ENCODE measurements at places on chromosomes 1 and 21.
A peak's percentile ranks its signal among the peaks of the same experiment; 100 is the strongest.

DNA sequence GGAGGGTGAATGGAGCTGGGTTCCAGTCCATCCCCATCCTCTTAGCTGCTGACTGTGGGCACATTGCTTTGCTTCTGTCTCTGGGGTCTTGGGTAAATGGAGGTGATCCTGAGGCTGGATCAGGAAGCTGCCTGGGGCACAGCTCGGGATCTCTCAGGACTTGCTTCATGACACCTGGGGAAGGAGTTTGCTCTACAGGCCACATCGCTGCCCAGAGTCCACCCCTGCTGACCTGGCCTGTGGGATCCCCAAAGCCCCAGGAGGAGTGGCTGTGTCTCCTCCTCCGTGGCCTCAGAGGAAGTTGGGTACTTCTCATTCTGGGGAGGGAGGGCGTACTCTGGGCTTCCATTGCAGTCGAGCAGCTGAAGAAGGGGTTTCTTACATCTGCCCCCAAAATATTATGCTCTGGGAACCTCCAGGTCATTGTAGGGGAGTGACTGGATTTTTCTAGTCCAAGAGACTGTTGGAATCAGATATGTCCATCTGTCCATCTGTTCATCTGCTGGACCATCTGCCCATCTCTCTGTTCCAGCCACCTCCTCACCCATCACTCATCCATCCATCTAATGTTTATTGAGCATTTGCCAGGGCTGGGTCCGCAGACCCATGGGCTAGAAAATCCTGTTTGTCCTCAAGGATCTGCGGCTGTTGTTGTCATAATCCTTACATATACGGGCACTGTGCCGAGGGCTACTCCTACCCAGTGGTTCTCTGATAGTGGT, 45.9 kb downstream of the ARHGEF10L start:
- DNase-seq = no peak
- peaks cover 27% of the 10 kb centered on the region for H3K4me1 ChIP-seq
- H3K36me3 ChIP-seq = no peaks in the 10 kb centered on the region

- DNase-seq = no peak
- no peak overlapping the region for H3K27ac ChIP-seq
- no peaks in the 10 kb centered on the region for H3K36me3 ChIP-seq
- no peaks in the 10 kb centered on the region for H3K4me1 ChIP-seq
Observed at GRCh38 chr1:31886866-31887265, 51.3 kb downstream of the PTP4A2 start.

GRCh38 chr1:84800090-84801073, 92.6 kb downstream of the LPAR3 start:
- no peak overlapping the region for H3K4me3 ChIP-seq
- peaks cover 19% of the 10 kb centered on the region for H3K27me3 ChIP-seq
- H3K36me3 ChIP-seq = no peaks in the 10 kb centered on the region
- no peak overlapping the region for H3K27ac ChIP-seq
- H3K4me1 ChIP-seq = no peaks in the 10 kb centered on the region
- no peak for DNase-seq

DNA sequence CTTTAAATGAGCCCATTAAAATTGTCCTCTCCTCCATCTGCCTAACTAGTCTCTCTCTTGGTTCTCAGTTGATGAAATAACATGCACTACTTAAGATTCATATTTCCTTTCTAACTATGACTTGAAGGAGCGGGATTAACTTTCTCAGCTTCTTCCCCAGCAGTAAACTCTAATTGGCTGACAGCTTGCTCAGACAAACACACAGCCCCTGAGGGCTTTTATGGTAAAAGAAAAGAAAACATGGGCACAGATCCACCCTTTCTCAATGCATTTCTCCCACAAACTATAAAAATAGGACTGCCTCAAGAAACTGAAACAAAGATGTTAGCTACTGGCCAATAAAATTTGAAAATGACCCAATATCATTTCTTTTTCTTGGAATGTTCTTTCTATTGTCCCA, 703.1 kb downstream of the ADGRL2 start:
- DNase-seq = no peak
- no peaks in the 10 kb centered on the region for H3K36me3 ChIP-seq
- no peak overlapping the region for H3K4me3 ChIP-seq
- no peak overlapping the region for H3K27ac ChIP-seq
- no peaks in the 10 kb centered on the region for H3K4me1 ChIP-seq

- no peaks in the 10 kb centered on the region for H3K4me1 ChIP-seq
- no peaks in the 10 kb centered on the region for H3K27me3 ChIP-seq
- H3K36me3 ChIP-seq = no peaks in the 10 kb centered on the region
- no peak overlapping the region for H3K27ac ChIP-seq
- H3K4me3 ChIP-seq = no peak overlapping the region
Observed at GRCh38 chr1:89538361-89538760, 13.7 kb downstream of the LRRC8B start.

DNA sequence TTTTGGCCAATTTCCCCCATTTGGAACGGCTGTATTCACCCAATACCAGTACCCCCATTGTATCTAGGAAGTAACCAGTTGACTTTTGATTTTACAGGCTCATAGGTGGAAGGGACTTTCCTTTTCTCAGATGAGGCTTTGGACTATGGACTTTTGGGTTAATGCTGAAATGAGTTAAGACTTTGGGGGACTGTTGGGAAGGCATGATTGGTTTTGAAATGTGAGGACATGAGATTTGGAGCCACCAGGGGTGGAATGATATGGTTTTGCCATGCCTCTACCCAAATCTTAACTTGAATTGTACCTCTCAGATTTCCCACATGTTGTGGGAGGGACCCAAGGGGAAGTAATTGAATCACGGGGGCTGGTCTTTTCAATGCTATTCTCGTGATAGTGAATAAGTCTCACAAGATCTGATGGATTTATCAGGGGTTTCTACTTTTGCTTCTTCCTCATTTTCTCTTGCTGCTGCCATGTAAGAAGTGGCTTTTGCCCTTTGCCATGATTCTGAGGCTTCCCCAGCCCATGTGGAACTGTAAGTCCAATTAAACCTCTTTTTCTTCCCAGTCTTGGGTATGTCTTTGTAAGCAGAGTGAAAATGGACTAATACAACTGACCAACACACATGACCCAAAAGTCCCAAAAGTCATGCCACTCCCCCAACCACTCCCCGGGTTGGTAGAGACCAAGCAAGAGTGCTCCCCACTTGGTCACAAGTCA, 35.4 kb upstream of the ZNF496 start:
- no peaks in the 10 kb centered on the region for H3K36me3 ChIP-seq
- no peak overlapping the region for H3K4me3 ChIP-seq
- no peak for DNase-seq
- H3K4me1 ChIP-seq = no peaks in the 10 kb centered on the region

DNA sequence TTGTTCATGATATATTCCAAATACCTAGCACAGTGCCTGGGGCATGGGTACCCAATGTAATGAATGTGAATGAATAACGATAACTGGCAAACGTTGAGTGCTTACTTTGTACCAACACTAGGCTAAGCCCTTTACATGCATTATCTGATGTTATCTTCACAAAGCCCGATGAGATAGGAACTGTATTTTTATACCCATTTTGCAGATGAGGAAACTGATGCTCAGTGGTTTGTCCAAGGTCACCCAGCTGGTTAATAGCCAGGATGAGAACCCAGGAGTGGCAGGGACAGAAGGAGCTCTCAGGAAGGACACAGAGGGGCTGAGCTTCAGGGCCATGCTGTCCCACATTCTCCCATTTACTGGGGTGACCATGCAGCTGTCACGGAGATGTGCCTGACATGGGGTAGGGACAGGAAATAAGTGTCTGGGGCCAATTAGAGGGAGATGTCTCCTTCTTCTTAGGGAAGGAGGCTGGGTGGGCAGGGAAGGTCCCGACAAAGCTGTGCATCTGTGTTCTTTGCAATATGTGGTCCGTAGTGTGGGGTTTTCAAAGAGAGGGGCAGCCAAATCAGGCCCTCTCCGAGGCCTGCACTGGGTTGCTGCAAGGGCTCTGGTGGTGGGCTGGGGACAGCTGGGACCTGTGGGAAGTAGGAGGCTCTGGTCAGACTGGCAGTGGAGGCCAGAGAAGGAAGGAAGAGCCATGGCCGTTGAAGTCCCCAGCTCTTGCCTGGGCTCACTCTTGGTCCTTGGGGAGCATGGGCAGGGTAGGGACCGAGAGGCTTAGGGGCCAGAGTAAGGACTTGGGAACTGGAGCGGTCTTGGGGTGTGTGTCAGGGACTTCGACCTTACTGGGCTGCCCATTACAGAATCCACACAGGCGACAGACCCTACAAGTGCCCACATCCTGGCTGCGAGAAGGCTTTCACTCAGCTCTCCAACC, 26.6 kb downstream of the A3GALT2 start:
- H3K27ac ChIP-seq = no peak overlapping the region
- no peaks in the 10 kb centered on the region for H3K27me3 ChIP-seq
- H3K4me1 ChIP-seq = 0 out of 2 replicates have a peak, but pooled peaks cover 3% of the 10 kb centered on the region
- no peak overlapping the region for H3K4me3 ChIP-seq
- no peak for DNase-seq
- no peaks in the 10 kb centered on the region for H3K36me3 ChIP-seq

DNA sequence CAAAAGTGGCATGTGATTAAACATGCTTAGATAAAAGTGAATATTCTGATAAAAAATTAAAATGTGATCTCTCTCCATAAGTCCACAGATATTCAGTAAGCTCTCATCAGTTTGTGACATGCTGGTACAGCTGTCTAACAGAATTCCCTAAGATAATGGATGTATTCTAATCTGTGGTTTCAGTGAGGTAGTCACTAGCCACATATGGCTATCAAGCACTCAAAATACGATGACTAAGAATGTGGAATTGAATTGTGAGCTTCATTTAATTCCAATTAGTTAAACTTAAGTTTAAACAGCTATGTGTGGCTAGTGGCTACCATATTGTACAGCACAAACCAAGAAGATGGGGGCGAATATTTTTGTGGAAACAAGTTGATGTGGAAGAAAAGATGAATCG, 4.1 kb upstream of the REG4 start:
- no peak overlapping the region for H3K27ac ChIP-seq
- peaks cover 14% of the 10 kb centered on the region for H3K27me3 ChIP-seq
- no peak overlapping the region for H3K4me3 ChIP-seq
- H3K4me1 ChIP-seq = no peaks in the 10 kb centered on the region
- no peak for DNase-seq
- H3K36me3 ChIP-seq = no peaks in the 10 kb centered on the region

DNA sequence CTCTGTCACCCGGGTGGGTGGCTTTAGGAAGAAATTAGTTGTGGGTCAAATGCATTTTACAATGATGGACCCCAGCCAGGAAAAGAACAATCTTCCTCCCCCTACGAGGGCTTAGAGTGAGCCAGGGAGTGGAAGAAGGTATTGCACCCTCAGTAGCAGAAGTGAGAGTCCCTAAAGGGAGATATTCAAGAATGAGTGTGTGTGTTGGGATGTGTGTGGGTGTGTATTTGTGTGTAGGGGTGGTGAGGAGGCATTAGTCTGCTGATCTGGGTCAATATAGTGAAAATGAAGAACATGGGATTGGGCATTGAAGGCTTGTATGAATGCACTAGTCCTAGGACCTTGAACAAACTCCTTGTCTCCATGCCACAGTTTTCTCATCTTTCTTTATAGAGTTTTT, 85.2 kb upstream of the RUNX1 start:
- peaks cover 7% of the 10 kb centered on the region for H3K4me1 ChIP-seq
- no peak overlapping the region for H3K27ac ChIP-seq
- H3K36me3 ChIP-seq = no peaks in the 10 kb centered on the region

DNA sequence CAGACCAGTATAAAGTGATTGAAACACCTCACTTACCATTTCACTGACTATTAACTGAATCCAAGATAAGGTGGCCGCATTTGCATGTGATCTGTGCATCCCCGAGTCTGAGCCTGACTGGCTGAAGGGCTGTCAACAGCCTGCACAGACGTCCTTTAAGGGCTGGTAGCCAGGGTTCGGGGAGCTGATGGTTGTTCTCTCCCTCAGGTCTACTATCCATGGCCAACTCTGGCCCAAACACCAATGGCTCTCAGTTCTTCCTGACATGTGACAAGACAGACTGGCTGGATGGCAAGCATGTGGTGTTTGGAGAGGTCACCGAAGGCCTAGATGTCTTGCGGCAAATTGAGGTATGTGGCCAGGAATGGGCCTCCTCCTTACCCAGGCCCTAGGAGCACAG, 14.0 kb downstream of the PPIE start:
- H3K4me1 ChIP-seq = no peaks in the 10 kb centered on the region
- peaks cover 9% of the 10 kb centered on the region for H3K36me3 ChIP-seq
- no peaks in the 10 kb centered on the region for H3K27me3 ChIP-seq
- H3K4me3 ChIP-seq = no peak overlapping the region
- no peak for DNase-seq
- no peak overlapping the region for H3K27ac ChIP-seq

DNA sequence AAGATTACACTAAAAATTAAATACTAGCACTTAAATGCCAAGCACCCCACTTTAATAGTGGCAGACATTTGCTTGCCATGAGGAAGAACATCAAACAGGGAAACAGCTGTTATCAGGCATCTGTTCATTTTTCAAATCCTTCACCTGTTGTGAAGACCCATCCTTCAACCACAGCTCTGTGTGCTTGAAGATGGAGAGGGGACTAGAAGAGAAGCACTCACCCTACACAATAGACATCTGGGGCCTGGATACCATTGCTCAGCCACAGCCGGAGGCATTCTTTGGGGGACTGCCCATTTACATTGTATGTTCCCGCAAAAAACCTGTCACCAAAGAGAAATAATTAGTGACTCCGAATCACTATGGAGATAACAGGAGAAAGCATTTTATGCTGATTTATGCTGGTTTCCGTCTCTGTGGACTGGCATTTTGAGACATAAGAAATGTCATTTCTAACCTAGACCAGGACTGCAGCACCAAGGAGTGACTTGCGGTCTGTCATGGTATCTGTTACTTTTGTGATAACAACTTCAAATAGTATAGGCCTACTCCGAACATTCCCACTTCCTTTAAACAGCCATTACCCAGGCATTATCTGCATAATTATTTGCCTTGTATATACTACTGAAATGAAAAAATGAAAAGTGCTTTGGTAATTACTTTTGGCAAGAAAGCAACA, 28.8 kb upstream of the MTF1 start:
- no peak overlapping the region for H3K4me3 ChIP-seq
- 0 out of 2 replicates have a peak, but pooled peaks cover 5% of the 10 kb centered on the region for H3K36me3 ChIP-seq
- no peaks in the 10 kb centered on the region for H3K27me3 ChIP-seq
- no peak for DNase-seq
- H3K27ac ChIP-seq = no peak overlapping the region

DNA sequence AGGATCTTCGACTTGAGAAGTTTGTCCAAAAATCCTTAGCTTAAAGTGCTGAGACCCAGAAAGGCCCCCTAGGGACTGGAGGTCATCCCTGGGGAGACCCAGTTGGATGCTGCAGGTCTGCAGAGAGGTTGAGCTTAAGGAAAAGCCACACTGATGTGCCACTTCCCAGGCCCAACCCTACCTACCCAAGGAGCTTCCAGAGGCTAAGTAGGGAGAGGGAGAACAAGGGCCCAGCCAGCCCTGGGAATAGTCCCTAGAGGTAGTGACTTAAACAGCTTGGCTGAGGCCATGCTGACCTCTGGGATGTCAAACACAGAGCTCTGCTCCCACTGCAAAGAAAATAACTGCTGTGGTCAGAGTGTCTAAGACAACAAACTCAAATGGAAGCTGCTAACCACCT, 693.7 kb downstream of the MATN1 start:
- H3K27me3 ChIP-seq = no peaks in the 10 kb centered on the region
- DNase-seq = no peak
- no peak overlapping the region for H3K4me3 ChIP-seq
- no peak overlapping the region for H3K27ac ChIP-seq
- no peaks in the 10 kb centered on the region for H3K36me3 ChIP-seq

GRCh38 chr1:25107643-25108010, 124.7 kb downstream of the SYF2 start:
- H3K36me3 ChIP-seq = no peaks in the 10 kb centered on the region
- H3K27me3 ChIP-seq = no peaks in the 10 kb centered on the region
- H3K4me1 ChIP-seq = no peaks in the 10 kb centered on the region
- DNase-seq = no peak

GRCh38 chr1:109091839-109092193, 1.3 kb downstream of the TMEM167B start:
- peak overlapping the region; percentile 95 for H3K27ac ChIP-seq
- no peak for DNase-seq
- H3K4me1 ChIP-seq = peaks cover 19% of the 10 kb centered on the region
